ENCODE measurements at places on chromosomes 2 and 18. TPM values are rescaled to one million over a fixed set of nuclear protein-coding genes. Genes with fewer than 3 reads are reported as not detected.

GRCh38 chr2:176388861-176389260 lies 119.6 kb downstream of the MTX2 start:
- no peak for DNase-seq
- peaks cover 31% of the 10 kb centered on the region for H3K27me3 ChIP-seq
- no peaks in the 10 kb centered on the region for H3K36me3 ChIP-seq
- no peak overlapping the region for H3K27ac ChIP-seq
- H3K4me3 ChIP-seq = no peak overlapping the region
- no peaks in the 10 kb centered on the region for H3K4me1 ChIP-seq

DNA sequence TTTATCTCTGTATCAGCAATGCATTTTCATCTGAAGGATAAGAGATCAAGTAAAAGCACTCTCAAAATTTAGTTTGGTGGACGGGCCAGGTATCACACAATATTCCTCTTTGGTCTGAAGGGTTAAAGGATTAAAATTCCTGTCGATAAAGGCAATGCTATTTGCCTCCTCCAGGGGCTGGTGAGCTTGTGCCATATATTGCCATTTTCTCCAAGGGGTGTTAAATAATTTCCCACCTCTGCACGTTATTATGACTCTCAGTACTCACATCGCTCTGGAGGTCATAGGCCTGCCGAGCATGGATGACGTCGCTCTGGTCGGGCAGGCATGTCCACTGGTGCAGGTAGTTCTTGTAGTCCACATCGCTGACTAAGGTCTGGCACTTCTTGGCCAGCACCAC lies 94.2 kb downstream of the NEB start:
- no peak for DNase-seq
- peaks cover 30% of the 10 kb centered on the region for H3K4me1 ChIP-seq
- H3K36me3 ChIP-seq = peaks cover 3% of the 10 kb centered on the region
- H3K27ac ChIP-seq = no peak overlapping the region
- no peaks in the 10 kb centered on the region for H3K27me3 ChIP-seq

IHH gene
- total RNA-seq = not detected

DNA sequence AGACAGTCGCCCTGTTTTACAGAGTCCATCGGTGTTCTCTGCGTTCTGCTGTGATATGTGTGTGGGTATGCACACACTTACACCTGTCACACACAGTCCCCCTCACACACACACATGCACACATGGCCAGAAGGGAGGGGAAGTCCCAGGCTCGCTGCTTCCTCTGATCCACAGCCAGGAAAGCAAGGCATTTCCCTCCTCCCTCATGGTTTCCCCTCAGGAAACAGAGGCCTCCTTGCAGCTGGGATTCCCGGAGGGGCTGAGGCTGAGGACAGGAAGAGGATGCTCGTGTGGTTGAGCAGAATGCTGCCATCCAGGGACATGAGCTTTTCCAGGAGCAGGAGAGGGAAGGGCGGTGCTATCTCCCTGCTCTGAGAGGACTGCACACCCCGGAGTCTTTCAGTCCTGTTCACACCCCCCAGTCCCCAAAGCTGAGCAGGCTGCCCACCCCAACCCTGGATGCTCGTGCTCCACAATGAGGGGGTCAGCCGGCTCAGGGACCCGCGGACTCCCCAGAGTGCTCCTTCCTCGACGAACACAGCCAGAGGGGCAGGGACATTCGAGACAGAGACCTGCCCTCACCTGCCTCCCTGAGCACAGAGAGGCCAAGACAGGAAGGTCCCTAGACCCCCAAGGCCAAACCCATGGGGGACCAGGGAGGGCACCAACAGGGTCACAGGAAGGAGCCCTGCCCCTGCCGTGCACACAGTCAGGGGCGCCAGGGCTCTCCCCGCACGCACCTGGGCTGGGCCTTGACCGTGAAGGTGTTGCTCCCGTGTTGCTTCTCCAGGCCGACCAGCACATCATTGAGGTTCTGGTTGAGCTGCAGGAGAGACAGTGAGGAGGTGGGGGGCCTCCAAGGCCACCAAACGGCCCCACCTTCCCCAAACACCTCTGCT lies 45.3 kb downstream of the BIN1 start:
- no peaks in the 10 kb centered on the region for H3K27me3 ChIP-seq
- no peak overlapping the region for H3K4me3 ChIP-seq
- H3K27ac ChIP-seq = no peak overlapping the region
- H3K4me1 ChIP-seq = peaks cover 20% of the 10 kb centered on the region
- no peak for DNase-seq

MC5R gene
- not detected for total RNA-seq
